AG04450 (cell line): ENCODE measurements at places on chromosomes 16 and 17.

- DNase-seq: no peak
Measured at GRCh38 chr17:40813804-40814203, 8.6 kb downstream of the KRT10 start.

DNA sequence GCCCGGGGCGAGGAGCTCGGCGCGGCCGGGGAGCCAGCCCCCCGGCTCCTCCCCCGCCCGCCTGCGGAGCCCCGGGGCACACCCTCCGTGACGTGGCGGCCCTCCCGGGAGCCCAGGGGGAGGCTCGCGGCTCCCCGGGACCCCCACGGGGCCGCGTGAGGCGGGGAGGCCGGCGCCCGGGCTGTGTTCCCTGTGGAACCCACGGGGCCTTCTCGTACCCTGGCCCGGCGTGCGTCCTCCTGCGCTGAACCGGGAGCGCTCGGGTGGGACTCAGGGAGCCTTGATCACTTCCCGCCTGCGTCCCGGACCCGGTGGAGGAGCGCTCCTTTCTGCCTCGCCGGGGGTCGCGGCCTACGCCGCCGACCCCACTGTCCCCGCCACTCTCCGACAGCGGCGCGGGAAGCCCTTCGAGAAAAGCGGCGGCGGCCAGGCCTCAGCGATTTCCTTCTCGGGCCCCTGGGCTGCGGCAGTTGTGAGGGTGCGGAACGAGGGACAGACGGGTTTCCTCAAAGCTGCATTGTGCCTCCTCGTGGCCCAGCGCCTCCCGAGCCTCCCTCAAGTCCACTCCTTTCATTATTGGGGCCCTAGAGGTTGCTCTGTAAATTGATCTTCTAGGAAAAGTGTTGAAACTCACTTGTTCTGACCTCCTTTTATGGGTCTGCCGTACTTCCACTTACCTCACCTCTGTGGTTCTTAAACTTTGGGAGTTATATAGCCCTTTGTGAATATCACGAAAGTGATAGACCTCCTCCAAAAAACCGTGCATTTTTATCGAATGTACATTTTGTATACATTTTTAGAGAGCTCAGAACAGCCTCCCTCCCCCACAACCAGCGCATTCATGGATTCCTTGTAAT is 597 bp downstream of the LIG3 start:
- peak; percentile 50 for DNase-seq

- no peak for DNase-seq
Measured at GRCh38 chr16:11270602-11271162, 1.6 kb upstream of the TNP2 start.

DNA sequence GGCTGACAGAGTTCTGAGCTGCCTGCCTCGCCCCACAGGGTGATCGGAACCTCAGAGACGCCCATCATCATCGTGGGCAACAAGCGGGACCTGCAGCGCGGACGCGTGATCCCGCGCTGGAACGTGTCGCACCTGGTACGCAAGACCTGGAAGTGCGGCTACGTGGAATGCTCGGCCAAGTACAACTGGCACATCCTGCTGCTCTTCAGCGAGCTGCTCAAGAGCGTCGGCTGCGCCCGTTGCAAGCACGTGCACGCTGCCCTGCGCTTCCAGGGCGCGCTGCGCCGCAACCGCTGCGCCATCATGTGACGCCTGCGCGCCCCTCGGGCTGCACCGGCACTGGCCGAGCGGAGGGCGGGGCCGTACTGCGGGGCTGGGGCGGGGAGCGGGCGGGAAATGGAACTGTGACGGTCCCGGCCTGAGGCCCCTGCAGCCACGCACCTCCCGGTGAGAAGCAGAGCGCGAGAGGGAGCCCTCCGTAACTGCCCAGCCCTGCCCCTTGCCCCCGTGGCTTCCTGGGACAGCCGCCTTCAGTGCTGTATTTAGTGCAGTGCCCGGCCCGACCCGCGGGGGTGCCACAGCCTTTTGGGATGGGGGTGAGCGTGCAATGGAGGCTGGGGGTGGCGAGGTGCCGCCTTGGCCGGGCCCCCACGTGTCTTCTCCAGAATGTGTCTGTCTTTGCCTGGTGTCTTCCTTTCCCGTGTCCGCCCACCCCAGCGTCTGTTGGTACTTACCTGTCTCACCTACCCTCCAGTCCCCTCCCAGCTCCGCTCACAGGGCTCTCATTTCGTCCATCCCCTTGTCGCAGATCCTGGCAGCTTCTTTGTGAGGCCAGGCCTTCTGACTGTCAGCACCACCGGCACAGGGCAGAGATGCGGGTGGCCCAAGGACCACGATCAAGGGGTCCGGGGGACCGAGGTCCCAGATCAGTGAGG is 9.8 kb downstream of the RASL10B start:
- DNase-seq: no peak

GRCh38 chr16:89042711-89043551 is 50.7 kb upstream of the ACSF3 start:
- DNase-seq: no peak

DNA sequence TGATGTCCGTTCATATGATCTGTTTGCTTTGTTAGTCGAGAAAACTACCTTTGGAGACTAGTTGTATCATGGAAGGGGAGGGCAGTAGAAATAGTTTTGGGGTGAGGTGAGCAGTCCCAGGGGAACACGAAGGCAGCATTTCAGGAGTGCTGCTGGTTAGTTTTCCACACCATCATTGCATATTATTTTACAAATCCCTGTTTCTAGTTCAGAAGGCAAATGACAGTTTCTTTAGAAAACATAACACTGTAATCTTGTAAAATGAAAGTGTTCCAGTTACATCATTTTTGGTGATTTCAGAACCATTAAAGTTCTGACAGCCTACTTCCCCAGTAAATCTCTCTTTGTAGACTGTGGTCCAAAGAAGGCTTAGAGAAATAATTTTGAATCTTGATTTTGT is 25.4 kb downstream of the BANP start:
- no peak for DNase-seq

- DNase-seq: no peak
Measured at GRCh38 chr16:14958323-14958600, 16.6 kb upstream of the PDXDC1 start.

DNA sequence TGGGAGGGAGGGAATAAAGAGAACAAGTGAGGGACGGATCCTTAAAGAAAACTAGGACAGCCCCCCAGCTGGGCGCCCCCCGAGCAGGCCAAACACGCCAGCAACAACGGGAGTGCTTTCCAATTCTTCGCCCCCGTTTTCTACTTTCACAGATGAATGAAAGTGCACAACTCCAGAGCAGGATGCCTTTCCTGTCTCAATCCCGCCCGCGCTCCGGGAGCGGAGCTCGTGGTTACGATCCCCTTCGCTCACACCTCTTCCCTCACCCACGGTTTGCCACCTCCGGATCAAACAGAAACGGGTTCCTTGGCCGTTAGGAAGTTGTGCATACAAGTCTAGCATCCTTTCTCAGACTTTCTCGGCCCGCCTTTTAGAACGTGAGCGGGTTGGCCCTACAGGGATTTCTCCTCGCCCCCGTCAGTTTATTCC is 680 bp downstream of the SKA2 start:
- no peak for DNase-seq
